Calu3 (cell line): ENCODE measurements at places on chromosomes 1 and 21.

GRCh38 chr1:215079456-215079855, 3.1 kb upstream of the KCNK2 start:
- no peak for DNase-seq

DNA sequence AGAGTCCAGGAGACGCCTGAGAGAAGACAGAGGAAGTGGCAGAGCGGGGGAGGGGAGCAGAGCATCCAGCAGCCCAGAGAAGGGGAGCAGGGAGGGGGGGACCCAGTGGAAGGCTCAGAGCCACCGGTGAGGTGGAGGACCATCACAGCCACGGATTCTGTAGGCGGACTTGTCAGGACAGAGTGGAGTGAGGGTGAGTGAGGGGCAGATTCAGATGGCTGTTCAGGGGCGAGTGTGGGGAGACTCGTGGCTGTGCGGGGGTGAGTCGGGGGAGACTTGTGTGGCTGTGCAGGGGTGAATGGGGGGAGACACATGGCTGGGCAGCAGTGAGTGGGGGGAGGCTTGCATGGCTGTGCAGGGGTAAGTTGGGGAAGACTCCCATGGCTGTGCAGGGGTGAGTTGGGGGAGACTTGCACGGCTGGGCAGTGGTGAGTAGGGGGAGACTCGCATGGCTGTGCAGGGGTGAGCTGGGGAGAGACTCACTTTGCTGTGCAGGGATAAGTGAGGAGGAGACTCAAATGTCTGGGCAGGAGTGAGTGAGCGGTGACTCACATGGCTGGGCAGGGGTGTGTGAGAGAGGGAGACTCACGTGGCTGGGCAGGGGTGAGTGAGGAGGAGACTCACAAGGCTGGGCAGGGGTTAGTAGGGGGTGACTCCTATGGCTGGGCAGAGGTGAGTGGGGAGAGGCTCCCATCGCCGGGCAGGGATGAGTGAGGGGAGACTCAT, 56.8 kb upstream of the ABCG1 start:
- no peak for DNase-seq

GRCh38 chr1:30109853-30110252, 613.5 kb downstream of the MATN1 start:
- DNase-seq = no peak

GRCh38 chr1:43147625-43148327, 24.3 kb downstream of the EBNA1BP2 start:
- peak; percentile 75 for DNase-seq

DNA sequence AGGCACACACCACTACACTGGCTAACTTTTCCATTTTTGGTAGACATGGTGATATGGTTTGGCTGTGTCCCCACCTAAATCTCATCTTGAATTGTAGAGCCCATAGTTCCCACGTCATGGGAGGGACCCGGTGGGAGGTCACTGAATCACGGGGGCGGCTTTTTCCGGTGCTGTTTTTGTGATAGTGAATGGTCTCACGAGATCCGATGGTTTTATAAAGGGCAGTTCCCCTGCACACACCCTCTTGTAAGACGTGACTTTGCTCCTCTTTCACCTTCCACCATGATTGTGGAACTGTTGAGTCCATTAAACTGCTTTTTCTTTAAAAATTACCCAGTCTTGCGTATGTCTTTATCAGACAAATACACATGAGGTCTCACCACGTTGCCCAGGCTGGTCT, 1.3 kb upstream of the FTCD start:
- no peak for DNase-seq

GRCh38 chr1:25952841-25953401, 44.9 kb downstream of the PAFAH2 start:
- no peak for DNase-seq

DNA sequence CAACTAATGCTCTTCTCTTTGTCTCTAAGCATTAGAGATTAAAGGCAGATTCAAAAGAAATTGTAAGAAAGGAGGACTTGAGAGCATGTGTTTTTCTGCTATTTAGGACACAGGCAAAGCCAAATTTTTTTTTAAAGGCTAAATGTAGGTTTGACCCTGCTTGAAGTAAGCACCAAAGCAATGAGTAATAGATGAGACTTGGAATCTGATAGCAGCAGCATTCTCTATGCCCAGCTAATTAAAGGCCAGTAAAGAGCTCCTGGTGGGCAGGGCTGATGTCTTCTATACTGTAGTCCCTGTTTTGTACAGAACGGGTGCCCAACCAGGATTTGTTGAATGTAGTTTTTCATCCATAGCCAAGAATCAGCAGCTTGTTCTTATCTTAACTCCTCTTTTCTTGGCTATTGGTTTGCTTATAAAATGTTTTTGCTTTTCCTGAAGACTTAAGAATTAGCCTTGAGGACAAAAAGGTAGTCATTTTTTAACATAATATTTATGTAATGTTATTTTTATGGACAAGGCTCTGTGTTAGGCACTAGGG, 179.6 kb downstream of the LMO4 start:
- no peak for DNase-seq

- DNase-seq = no peak
Observed at GRCh38 chr1:22494144-22494543, 42.5 kb downstream of the ZBTB40 start.

DNA sequence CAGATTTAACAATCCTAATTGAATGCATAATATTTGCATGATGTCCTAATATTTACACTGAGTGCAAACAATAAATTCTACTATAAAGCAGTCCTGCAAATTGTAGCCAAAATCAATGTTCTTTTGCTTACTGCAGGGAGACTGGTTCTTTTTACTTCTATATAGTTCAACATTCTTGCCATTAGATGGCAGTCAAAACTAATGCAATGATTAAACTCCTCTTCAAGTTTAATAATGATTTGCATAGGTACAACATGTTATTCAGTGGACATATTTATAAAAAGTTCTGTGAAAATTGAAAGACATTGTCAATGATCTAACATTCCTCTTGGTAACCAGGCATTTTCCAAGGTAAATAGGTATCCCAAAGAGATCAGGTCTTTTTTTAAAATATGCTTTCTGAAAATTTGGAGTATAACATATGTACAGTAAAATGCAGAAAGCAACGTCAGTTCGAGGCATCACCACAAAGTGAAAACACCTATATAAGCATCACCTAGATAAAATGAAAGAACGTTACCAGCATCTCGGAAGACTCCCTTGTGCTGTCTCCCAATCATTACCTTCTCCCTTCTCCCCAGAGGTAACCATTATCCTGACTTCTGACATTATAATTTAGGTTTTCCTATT, 9.8 kb upstream of the FNBP1L start:
- DNase-seq = no peak
